ENCODE measurements at places on chromosomes 7 and 10.

DNA sequence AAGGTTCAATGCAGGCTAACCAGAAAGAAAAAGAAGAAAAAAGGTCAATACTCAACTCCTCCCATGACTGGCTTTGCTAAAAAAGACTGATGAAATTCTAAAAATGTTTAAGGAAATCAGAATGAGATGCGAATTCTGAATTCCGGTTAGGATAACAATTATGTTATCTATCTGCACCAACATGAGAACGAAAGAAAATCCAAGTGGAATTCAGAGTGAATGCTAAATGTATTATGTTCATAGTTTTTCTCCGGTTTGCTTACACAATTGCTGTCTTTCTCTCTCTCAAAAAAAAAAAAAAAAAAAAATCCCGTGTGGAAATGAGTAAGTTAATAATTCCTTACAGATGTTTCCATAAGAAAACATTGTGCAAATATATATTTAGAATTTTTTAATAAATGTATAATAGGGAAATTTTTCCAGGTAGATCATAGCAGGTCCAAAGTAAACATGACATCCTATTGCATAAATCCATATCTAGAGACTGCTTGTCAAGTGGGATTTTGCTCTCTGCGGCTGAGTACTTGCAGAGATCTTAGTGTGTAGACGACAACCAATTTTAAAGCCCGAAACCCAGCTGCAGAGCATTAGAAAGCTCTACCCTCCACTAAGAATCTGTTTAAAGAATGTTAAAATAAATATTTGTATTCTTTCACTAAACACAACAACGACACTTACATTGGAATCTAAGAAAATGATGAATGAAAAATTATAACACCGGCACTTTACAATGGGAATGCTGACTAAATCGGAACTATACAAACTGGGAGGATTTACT is 104.0 kb downstream of the JAZF1 start:
- no peak for DNase-seq

- DNase-seq: peak; percentile 51
Measured at GRCh38 chr10:70967591-70968587, 79.5 kb upstream of the PCBD1 start.

DNA sequence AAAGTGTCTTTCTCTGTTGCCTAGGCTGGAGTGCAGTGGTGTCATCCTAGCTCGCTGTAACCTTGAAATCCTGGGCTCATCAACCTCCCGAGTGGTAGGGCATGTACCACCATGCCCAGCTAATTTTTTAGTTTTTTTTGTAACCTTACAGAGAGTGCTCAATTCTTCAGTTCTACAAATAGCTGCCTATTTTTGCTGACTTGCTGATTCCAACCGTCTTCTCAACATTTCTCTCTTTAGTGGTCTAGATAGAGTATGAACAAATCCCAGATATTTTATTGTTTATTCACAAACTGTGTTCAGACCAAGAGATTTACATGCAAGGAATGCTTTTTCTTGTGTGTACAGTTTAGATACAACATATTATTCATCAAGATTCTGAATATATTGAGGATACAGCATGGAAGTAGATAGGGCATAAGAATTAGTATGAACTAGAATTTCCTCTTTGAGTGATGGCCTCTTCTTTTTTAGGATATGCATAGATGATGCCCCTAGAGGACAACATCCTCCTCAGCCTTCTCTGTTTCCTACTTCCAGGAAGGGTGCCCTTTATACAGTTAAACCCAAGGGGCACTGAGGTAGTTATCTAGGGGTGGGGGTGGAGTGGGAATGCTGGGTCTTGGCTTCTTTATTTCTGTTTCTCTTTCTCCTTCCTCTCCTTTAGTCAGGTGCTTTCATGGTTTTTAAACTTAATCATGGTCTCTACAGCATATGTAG is 26.0 kb downstream of the PRPF18 start:
- DNase-seq: no peak

- DNase-seq: no peak
Measured at GRCh38 chr7:30048582-30048981, 20.4 kb downstream of the PLEKHA8 start.

DNA sequence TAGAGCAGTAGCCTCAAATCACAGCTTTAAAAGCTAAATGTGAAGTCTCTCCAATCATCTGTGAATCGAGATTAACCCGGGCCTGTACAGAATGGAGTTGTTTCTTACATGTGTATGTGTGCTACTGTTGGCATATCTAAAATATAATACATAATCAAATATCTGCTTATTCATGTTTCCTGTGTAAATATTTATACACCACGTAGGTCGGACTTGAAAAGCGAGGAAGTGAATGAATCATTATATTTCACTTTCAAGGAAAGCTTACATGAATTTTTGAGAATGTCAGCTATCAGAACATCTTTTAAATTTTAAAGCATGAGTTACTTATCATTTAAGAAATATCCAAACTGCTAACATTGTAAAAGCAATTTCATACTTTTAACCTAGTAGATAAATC is 233.3 kb downstream of the SLC25A13 start:
- DNase-seq: no peak

DNA sequence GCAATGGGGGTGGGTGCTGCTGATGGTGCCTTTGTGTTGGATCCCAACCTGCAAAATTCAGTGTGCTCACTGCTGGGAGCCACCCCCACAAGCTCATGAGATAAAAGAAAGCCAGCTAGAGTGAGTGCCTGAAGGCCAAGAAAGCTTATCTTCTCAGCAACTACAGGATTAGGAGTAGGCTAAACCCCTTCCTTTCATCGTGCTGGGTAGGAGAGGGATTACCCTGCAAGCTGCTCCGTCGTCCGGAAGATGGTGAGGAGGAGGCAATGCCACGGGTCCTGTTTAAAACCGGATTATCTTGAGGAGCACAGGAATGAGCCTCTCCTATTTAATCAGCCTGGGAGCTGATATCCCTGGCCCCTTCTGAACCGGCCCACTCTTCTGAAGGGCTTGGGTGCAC is 258.0 kb downstream of the GALNT17 start:
- no peak for DNase-seq

GRCh38 chr7:50371551-50372021 is 67.1 kb downstream of the IKZF1 start:
- no peak for DNase-seq

- DNase-seq: no peak
Measured at GRCh38 chr7:158821171-158822031, 7.9 kb downstream of the ESYT2 start.

DNA sequence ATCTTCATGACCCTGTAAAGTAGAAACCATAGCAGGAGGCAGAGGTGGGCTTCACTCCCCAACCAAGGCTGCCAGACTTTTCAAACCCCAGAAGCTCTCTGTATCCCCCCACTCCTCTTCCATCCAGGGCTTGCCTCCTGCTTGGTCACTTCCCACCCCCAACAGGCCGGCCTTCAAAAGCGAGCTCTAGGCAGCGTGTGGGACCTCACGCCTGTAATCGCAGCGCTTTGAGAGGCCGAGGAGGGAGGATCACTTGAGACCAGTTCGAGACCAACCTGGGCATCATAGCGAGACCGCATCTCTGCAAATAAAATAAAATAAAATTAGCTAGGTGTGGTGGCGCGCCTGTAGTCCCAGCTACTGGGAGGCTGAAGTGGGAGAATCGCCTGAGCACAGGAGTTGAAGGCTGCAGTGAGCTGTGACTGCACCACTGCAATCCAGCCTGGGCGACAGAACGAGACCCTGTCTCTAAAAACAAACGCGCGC is 743 bp upstream of the POR start:
- no peak for DNase-seq

DNA sequence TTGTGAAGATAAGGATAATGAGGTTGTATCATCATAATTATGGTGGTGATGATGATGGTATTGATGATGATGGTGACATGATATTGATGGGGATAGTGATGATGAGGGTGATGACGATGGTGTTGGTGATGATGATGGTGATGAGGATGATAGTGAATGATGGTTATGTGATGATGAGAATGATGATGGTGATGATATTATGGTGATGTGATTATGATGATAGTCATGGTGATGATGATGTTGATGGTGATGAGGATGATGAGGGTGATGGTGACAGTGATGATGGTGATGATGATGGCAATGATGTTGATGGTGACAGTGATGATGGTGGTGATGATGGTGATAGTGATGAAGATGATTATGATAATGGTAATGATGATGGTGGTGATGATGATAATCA is 299.9 kb upstream of the ADARB2 start:
- no peak for DNase-seq

DNA sequence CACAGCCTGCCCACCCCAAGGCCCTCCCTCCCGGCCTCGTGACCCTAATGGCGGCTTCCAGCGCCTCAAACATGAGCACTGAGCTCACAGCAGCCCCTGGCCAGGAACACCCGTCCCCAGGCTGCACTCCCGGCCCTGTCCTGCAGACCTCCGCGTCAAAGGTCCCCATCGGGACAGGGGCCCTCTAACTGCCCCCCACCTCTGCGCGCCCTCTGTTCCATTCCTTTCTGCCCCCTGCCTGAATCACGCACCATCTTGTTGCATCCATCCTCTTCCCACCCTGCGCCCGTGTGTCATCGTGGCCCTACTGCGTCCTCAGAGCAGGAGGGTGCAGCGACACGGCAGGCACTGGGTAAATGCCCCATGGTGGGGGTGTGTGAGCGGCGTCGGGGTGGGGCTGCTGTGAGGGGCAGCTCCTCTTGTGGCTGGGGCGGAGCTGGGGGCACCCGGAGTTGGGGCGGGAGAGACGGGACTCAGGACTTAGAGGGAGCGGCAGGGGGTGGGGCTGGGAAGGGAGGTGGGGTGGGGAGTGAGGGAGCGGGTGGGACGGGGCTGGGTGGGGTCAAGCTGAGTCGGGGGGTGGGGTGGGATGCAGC is 13.4 kb downstream of the SLC29A4 start:
- DNase-seq: no peak

DNA sequence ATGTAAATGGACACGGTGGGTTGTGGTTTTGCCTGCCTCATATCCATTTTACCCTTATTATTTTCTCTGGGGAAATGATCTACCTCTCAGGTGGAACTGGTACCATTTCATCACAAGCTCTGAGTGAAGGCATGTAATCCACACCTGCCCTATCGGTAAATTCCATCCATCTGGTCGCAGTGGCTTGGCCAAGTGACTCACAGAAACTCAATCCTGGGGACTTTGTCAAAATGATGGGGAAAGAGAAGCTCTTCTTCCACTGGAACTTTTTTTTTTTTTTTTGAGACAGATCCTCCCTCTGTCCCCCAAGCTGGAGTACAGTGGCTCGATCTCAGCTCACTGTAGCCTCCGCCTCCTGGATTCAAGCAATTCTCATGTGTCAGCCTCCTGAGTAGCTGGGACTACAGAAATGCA is 48.2 kb upstream of the ANKRD1 start:
- peak; percentile 29 for DNase-seq

DNA sequence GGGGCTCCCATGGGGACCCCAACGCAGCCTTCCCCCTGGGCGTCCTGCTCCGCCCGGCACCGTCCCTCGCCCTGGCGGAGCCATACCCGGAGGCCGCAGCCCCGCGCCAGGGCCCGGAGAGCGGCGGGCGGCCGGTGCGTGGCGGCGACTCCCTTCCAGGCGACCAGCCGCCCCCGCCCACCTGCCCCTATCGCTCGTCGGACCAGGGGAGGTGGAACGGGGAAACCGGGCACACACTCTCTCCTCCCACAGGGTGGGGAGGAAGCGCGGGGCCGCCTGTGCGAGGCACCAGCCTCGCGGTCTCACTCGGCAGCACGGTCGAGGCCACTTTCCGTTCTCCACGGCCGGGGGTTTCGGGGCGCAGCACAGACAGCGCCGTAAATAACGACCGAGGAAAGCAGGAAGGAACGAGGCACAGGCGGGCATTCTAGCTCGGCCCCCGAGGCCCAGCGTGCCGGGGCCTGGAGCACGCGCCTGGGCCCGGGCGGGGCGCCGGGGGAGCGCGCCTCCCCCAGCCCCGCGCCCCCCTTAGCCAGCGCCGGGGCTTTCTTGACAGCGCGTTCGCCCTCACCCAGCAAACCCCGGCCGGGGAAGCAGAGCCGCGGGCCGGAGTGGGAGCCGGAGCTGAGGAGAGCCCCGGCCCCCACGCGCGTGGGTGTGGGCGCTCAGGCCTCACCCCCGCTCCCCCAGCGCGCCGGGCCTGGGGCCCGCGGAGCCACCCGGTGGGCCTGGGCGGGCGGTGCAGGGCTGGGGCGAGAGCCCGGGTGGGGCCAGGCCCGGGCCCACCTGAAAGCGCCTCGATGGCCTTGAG is 936 bp downstream of the IGF2BP3 start:
- no peak for DNase-seq

GRCh38 chr10:22159979-22160378 is 57.8 kb downstream of the EBLN1 start:
- no peak for DNase-seq

- DNase-seq: no peak
Measured at GRCh38 chr10:61871487-61871886, 30.0 kb upstream of the ARID5B start.

DNA sequence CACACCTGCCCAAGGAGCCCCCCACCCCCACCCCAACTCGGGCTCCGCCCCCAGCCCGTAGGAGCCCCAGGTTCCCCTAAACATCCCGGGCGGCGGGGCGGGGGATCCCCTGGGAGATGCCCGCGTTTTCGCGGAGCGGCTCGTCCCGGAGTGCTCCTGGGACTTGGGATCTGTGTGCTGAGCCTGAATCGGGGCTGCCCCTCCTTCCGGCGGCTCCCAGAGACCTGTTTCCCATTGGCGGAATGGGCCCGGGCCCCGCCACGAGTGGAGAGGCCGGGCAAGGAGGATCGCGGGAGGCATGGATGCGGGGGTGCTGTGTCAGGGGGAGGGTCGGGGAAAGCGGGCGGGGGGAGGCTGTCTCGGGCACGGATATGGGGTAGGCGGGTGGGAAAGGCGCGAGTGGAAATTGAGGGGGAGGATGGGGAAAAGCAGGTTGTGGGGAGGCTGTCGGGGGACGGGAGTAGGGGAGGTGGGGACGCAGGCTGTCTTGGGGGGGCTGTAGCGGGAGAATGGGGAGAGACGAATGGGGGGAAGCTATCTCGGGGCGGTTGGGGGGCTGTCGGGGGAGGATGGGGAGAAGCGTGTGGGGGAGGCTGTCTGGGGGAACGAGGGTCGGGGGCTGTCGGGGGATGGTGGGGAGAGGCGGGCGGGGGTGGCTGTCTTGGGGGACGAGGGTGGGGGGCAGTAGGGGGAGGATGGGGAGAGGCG is 572 bp upstream of the BHLHA15 start:
- DNase-seq: peak; percentile 81

- no peak for DNase-seq
Measured at GRCh38 chr10:716821-717220, 27.4 kb upstream of the DIP2C start.

Measured in iPS-NIHi11 (cell line).